ENCODE measurements at places on chromosomes 4 and X.

GRCh38 chr4:187212446-187213080, 488.9 kb upstream of the FAT1 start:
- no peak for DNase-seq

DNA sequence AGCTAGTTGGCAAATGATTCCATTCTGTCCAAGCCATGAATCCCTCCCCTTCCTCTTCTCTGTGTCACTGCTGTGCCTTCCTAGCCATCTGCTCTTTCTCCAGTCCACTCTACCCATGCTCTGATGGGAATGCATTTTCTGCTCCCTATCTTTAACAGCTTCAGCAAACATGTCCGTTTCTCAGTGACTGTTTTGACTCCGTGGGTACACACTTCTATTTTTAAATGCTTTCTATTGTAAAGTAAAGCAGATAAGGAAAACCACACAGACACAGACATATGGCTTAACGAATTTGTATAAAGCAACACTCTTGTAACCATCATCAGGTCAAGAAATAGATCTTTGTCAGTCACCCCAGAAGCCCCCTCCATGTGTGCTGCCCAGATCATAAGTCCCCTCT, 72.4 kb upstream of the KLHL13 start:
- no peak for DNase-seq

GRCh38 chr4:62619971-62620370, 1419.8 kb downstream of the ADGRL3 start:
- DNase-seq = no peak

DNA sequence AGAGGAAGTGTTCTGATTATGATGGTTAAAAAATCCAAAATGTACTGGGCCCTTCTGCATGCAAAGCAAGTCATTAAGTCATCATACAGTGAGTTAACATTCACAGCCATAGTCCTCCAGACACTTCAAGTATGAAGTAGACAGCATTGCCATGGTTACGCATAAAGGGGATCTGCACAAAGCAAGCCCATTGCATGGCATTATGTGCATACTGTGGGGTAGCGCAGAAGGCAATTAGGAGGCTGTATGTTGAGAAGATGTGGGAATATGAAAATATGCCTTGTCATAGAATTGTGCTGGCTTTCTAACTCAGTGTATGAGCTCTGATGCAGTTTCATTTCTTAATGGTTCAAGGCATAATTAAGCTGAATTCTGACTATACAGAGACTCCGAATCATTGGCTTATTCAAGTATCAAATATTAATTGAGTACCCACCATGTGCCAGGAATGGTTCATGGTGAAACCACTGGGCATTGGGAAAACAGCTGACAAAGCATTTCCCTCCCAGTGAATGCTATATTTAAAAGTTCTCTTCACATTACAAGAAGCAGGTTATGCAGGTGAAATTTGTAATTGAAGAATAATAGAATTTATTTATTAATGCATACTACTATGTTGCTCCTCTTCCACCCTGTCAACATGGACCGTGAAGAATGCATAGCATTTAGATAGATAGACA, 588.9 kb downstream of the ZNF674 start:
- DNase-seq = no peak

DNA sequence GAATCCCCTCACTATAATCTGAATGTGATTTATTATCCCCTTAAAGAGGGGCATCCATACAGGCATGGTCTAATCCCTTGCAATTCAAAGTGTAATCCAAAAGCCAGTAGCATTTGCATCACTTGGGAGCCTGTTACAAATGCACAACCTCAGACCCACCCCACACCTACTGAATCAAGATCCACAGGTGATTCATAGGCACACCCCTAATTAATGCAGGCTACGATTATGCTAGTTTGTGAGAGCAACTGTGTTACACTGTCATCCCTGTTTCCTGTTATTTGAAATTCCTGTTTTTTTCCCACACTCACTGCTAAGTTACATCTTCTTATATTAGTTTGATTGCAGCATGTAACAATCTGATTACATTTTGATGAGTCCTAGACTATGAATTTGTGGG, 120.0 kb downstream of the RAB28 start:
- DNase-seq = no peak

Measured in T-helper 17 cell (primary cell).